ENCODE measurements at places on chromosomes 2 and 18.
A peak's percentile ranks its signal among the peaks of the same experiment; 100 is the strongest.

DNA sequence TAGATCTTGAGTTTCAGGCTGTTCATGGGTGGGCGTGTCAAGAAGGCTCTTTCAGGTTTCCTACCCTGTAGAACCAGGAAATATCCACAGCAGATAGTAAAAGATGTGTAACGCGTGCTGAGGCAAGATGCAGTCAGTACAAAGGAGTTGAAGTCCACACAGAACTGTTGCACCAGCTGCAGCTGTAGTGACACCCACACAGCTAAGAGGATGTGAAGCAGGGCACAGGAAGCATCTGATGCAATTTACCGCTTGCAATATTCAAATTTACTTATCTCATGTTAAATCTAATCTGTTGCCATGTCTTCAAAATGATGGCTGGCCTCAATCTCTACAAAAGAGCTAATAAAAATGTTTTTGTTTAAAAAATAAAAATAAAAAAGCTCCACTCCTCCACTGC, 132.8 kb downstream of the ARHGAP15 start:
- DNase-seq: peak; percentile 94

- DNase-seq: no peak
Measured at GRCh38 chr2:86003967-86004366, 101.7 kb downstream of the POLR1A start.

GRCh38 chr18:62982600-62983251, 267.4 kb downstream of the PHLPP1 start:
- peak; percentile 47 for DNase-seq

DNA sequence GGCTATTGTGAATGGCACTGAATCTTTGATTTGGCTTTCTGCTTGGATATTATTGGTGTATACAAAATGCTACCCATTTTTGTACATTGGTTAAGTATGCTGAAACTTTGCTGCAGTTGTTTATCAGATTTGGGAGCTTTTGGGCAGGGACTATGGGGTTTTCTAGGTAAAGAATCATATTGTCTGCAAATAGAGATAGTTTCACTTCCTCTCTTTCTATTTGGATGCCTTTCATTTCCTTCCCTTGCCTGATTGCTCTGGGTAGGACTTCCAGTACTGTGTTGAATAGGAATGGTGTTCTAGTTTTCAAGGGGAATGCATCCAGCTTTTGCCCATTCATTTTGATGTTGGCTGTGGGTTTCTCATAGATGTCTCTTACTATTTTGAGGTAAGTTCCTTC, 489.1 kb upstream of the LRATD1 start:
- DNase-seq: no peak

- DNase-seq: no peak
Measured at GRCh38 chr2:104758199-104758620, 95.7 kb upstream of the POU3F3 start.

Measured in inflammatory macrophage (primary cell).